NCI-H446 (cell line): ENCODE measurements at places on chromosomes 5 and 9.

DNA sequence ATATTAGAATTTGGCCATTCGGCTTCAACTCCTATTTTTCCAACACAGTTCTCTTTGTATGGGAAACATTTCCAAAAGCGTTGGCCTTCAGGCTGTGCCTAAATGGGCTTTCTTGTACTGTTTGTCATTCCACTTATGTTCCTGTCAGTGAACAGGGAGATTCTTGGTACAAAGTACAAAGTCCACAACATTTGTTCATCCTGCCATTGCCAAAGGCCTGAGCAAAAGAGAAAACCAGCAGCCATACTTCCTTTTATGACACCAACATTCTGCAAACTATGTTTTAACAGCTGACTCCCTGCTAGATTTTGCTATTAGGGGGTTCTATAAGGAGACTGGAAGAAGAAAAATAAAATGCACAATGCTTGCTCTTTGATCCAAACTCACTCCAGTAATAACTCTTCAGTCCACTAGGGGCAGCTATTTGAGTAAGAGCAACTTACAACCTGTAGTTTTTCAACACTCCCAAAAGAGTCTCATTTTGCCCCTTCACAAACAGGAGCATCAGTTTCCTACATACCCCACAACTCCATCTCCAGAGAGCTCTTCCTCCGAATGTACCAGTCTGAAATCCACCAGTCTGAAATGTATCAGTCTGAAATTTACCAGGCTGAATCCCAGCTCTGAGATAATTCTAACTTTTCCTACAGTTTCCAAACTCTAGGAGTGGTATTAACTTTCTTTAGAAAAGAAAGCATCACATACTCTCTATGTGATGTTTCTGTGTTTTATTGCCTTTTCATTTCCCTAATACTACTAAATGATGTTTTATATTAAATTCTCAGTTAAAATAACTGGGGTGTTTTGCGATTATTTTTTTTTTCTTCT, 693.8 kb downstream of the DNAH5 start:
- no peak for DNase-seq

GRCh38 chr5:174526177-174526576, 198.2 kb upstream of the MSX2 start:
- no peak for DNase-seq

DNA sequence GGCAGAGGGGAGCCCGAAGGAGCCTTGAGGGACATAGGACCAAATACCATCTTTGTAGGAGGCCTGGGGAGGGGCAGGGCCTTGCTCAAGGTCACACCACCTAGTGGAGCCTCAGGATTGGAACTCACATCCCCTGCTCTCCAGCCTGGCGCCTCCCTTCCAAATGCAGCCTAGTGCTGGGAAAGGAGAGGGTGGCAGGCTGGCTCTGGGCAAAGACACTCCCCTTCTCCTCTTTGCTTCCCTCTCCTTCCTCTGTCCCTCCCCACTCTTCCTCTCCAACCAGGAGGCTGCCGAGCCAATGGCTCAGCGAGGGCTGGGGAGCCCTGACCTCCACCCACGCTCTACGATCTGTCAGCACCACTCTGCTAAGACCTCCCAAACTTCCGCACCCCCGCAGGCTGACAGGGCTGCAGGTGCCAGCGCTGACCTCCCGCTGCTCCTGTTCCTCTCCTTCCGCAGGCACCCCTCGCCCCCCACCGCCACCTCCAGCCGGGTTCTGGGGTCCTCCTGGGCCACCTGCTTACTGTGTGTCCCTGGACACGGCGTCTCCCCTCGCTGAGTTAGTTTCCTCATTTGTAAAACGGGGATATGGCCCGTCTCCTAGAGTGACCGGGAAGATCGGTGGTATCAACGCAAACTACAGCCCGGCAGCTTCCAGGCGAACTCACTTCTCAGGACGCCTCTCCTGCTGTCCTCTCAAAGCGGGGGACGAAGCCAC, 52.9 kb downstream of the C9orf50 start:
- DNase-seq = no peak

DNA sequence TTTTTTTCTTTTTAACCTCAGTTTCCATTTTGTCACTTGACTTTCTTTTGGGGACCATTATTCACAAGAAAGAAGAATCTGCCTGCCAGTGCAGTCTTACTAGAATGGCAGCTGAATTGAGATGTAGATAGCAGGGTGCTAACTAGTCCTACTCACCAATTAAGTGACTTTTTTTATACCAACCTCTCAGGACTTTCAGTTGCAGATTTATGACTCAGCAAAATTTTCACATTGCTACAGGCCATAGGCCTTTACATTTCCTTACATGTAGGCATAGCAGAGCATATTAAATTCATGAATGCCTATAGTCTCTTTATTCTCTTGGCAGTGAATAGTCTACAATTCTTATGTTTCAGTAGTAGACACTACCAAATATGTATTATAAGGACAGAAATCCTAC, 54.0 kb upstream of the FKTN start:
- no peak for DNase-seq

DNA sequence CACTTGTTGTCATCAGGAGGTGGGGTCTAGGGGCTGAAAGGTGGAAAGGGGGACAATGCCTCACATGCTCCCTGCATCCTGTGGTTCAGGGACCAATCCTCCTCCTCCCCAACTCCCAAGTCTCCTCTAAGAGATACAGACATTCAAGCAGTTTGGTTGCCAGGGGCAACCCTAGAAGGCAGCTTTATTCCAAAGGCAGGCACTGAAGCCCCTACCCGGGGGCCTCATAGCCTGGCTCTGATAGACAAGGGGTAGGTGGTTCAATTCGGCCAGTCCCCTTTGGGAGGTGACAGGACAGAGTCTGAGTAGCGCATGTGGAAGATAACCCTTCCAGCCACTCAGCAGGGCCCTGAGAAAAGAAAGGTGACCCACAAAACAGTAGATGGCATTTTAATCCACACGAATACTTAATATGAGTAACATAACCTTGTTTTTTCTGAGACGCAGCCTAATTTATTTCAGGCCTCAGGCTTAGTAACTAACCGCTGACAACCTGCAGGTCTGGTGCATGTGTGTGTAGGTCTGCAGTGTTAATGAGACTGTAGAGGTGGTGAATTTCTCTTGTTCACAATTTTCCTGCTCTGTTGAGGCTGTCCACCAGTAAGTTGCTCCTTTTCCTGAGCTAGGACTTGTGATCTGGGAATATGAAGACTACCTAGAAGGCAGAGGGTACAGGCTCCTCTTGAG, 31.3 kb upstream of the HSPA9 start:
- no peak for DNase-seq
